ENCODE measurements at places on chromosomes 7 and 10.

- no peak for DNase-seq
Observed at GRCh38 chr7:87206361-87206760, 13.2 kb downstream of the TMEM243 start.

- DNase-seq: no peak
Observed at GRCh38 chr7:152106990-152107389, 81.5 kb downstream of the GALNT11 start.

DNA sequence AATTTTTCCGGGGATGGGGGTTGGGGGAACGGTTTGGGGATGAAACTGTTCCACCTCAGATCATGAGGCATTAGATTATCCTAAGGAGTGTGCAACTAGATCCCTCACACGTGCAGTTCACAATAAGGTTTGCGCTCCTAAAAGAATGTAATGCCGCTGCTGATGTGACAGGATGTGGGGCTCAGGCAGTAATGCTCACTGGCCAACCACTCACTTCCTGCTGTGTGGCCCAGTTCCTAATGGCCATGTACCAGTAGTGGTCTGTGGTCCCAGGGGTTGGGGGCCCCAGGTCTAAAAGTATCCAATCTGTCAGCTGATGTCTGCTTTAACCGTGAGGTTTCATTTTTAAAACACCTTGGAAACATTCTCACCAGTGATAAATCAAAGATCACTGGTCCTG lies 2.2 kb downstream of the STN1 start:
- DNase-seq: no peak

DNA sequence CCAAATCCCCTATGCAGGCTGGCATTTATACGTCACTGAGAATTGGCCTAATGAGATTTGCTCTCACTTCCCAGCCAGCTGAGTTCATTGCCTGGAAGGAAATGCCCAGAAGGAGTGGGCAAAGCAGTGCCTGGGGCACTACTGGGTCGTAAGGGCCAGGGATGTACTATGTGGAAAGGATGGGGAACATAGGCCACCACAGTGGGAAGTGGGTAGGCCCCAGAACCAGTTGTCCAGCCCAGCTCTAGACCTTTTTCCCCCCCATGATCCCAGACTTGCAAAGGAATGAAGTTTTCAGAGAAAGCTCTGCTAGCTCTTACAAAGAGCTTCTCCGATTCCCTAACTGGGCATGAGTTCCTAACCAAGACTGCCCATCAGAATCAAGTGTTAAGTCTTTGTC lies 13.9 kb downstream of the TRPV5 start:
- no peak for DNase-seq

DNA sequence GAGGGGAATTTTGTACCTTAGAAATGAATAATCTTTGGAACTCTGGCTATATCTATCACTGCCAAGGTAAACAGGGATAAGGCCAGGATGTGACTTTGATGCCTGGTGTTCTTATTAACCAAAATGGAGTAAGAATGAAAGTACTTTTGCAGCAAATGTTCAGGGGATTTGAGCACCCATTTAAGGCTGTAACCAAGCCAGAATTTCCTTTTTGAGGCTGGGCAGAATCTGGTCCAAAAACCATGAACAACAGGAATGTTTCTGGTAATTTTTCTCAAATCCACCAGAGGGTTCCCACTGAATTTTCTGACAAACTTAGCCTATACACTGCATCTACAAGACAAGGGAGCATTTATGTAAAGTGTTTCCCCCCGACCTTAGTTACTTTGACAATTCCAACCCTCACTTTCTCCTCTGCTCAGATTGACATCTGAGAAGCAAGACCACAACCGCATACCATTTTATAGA lies 120.6 kb downstream of the BAMBI start:
- no peak for DNase-seq

DNA sequence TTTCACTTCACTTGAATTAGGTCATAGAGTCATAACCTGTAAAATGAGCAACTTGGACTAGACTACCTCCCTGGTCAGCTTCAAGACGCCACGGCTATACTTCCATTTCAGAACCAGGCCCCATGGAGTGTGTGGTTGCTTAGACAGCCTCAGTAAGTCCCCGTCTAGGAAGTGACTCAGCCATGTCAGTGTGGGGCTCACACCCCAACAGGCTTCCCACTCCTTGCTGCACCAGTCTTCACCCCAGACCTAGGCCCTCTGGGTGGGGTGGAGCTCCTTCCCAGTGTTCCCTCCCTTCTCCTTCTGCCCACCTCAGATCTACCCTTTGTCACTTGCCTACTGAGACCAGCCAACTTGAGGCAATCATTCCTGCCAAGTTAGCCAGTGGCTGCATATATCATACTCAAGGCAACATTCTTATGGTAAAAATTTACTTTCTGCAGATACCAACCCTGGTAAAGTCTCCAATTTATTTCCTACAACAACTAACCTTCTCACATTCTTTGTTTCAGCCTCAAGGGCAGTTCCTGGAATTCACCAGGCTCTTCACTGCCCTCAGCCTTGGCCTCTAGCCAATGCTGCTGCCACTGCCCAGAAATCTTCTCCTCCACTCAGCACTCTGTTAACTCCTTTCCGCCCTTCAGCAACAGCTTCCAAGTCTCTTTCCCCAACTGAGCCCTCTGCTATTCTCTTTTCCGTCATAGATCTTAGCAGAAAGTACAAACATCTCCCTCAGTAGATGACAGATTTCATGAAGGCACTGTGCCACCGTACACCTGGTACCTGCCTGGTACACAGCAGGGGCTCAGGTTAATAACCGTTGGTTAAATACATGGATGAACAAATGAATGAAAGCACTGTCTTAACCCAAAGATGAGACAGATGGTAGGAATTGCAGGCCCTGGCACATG lies 31.3 kb upstream of the ZNRF2 start:
- no peak for DNase-seq

- DNase-seq: no peak
Observed at GRCh38 chr10:124224331-124225028, 131.1 kb upstream of the CHST15 start.

GRCh38 chr10:103854686-103855391 lies 537 bp downstream of the SH3PXD2A start:
- no peak for DNase-seq

DNA sequence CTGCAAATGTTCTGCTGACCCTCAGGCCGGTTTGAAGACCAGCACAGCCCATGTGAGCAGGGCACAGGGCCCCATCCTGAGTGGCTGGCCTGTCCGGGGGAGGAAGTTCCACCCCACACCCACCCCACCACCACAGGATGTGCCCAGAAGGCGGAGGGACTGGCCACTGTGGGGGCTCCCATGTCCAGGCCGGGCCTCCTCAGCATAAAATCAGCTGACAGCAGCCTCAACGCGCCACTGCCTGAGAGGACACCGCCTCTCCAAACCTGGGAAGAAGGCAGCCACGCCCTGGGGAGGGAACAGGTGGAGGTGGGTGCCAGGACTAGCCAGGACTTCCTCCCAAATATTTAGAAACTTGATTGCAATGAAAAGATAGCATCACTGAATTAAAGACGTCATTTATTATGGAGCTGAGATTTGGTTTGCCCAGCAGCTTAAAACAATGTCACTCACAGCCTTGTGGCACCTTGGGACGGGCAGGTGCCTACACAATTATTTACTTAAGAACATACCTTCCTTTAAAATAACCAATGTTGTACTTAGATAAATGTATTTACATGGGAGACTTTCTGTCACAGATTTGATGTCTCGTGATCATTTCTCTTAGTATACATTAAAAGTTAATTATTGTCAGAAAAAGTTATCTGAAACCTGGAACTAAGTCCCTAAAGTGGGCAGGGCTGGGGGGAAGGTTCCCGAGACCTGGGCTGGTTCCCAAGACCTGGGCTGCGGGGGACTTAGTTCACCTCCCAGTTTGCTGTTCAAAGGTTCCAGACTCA lies 27.3 kb upstream of the FAM20C start:
- no peak for DNase-seq

GRCh38 chr10:79248341-79249185 lies 98.7 kb upstream of the PPIF start:
- no peak for DNase-seq

DNA sequence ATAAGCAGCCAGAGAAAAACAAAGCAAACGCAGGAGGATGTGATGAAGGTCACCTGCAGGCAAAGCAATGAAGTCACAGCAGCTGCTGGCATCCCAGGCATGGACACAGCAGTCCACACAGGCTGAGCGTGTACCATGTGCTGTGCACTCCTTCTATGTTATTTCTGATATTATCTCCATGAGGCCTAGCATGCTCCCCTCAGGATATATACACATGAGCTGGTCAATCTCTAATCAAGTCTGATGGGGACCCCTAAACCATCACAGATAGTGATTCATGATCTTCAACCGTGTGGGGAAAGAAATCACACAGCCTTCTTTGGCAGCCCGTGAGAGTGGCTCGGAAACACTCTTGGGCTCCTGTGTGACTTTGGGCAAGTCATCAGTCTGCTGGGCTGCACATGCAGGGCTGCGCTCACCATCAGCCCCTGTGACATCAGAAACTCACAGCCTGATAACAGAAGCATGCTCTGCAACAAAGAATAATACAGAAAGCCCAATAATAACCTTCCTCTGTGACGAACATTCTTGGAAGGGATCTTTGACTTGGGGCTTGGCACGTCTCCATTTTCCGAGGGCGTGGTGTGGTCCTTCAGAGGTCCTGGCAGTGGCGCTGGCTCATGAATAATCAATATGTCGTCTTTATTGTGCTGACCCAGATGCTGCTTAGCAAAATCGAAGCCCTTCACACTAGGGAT lies 83.0 kb upstream of the ATP6V0A4 start:
- no peak for DNase-seq

DNA sequence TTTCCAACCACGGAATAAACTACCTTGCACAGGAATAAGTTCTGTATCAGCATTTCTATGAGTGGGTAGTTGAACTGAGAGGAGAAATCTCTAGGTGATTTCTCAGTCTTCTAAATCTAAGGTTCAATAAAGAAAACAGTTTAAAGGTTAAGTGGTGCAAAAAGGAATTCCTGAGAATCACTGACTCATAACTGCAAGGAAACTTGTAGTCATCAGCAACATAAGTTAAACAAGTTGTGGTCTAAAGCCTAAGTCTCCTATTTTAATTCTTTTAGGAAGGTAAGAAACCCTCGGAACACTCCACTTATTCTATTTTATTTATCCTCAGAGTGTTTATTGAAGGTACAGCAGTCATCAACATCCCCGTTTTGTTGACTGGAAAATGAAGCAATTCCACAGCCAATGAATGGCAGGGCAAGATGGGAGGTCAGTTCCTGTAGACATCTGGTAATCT lies 92.4 kb upstream of the PIK3CG start:
- DNase-seq: no peak

GRCh38 chr7:104861729-104862390 lies 152.1 kb upstream of the KMT2E start:
- no peak for DNase-seq

- no peak for DNase-seq
Observed at GRCh38 chr7:99407872-99408378, 472 bp downstream of the PDAP1 start.

GRCh38 chr7:149879766-149880637 lies 6.2 kb downstream of the ATP6V0E2 start:
- no peak for DNase-seq

DNA sequence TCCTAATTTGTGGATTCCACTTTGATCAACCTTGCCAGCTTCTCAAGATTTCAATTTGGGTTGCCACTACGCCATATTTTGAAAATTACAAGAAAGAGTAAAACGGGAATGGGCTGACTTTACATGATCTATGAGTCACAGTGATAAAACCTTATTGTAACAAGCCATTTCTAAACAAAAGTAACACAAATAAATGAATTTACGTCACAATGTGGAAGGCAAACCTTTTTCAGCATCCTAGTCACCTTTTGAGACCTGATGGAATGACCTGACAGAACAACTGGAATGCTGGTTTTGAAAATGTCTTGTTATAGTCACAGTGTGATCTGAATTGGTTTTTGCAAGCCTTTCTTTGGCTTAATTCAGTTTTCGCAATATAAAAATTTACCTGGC lies 85.9 kb downstream of the CDK6 start:
- no peak for DNase-seq

DNA sequence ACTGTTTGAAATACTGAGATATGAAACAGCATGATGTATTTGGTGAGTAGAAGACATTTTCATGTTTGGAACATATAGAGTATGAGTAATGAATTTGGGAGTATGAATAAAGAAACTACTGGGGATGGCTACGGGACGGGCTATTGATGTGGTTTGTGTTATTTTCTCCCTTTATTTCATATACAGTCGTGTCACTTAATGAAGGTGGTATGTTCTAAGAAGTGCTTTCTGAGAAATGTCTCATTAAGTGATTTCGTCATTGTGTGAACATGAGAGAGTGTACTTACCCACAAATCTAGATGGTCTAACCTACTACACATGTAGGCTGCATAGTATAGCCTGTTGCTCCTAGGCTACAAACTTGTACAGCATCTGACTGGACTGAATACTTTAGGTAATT lies 106.3 kb downstream of the CCNY start:
- no peak for DNase-seq

DNA sequence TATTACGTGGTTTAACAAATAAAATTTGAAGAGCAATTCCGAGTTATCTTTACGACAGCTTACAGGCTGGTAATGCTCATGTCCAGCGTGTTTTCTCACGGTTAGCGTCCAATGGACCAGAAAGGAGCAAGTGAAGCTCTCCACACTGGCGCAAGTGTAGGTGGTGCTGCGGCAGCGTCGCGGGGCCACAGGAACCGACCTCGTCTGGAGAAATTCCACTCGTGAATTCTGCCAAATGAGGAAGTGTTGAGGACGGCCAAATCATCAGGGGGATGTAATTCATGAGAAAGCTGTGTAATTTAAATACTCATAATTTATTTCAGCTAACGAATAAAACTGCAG lies 350 bp upstream of the ZNF37A start:
- no peak for DNase-seq

- no peak for DNase-seq
Observed at GRCh38 chr7:67021260-67021659, 24.6 kb downstream of the TYW1 start.

DNA sequence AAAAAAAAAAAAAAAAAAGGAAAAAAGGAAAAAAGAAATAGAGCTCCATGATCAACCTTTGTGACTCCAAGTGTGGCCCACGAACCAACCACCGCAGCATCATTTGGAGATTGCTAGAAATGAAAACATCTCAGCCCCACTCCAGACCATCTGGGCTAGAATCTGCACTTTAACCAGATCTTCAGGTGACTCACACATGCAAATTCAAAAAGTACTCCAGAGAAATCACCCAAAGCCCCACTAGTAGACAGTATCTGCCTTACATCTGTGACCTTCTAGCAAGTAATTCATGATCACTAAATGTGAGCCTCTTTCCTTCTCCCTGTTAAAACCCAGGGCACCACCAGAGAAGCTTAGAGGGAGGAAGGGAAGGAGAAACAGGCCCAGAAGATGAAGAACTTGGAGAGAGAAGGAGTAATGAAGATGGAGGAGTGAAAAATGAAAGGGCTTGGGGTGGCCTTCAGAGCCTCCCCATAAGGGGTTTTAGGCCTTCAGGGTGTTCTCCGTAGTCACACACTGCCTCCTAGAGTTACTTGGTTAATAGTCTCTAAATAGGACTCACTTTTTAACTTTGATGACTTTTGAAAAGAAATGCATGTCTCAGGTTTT lies 94.0 kb downstream of the SLC37A3 start:
- no peak for DNase-seq

- no peak for DNase-seq
Observed at GRCh38 chr10:6563075-6563474, 17.0 kb downstream of the PRKCQ start.

- no peak for DNase-seq
Observed at GRCh38 chr7:33459340-33459751, 330.0 kb downstream of the BBS9 start.

Data from activated CD4-positive, CD25-positive, alpha-beta regulatory T cell (primary cell).